ENCODE measurements at places on chromosomes 1 and 21.

GRCh38 chr1:43639976-43640794 lies 9.8 kb upstream of the KDM4A start:
- no peak overlapping the region for H3K4me3 ChIP-seq
- no peaks in the 10 kb centered on the region for H3K36me3 ChIP-seq
- no peaks in the 10 kb centered on the region for H3K4me1 ChIP-seq
- H3K27ac ChIP-seq: no peak overlapping the region
- no peaks in the 10 kb centered on the region for H3K27me3 ChIP-seq

- no peaks in the 10 kb centered on the region for H3K27me3 ChIP-seq
- no peaks in the 10 kb centered on the region for H3K4me1 ChIP-seq
- no peak for DNase-seq
- no peaks in the 10 kb centered on the region for H3K36me3 ChIP-seq
- no peak overlapping the region for H3K4me3 ChIP-seq
- H3K27ac ChIP-seq: no peak overlapping the region
Observed at GRCh38 chr1:5836776-5837440, 155.3 kb downstream of the NPHP4 start.

GRCh38 chr1:62335656-62336055 lies 16.4 kb upstream of the KANK4 start:
- no peak for DNase-seq
- no peaks in the 10 kb centered on the region for H3K27me3 ChIP-seq
- no peak overlapping the region for H3K27ac ChIP-seq
- H3K36me3 ChIP-seq: no peaks in the 10 kb centered on the region
- no peak overlapping the region for H3K4me3 ChIP-seq
- no peaks in the 10 kb centered on the region for H3K4me1 ChIP-seq

GRCh38 chr1:43002116-43002515 lies 43.4 kb upstream of the SLC2A1 start:
- no peaks in the 10 kb centered on the region for H3K36me3 ChIP-seq
- no peak overlapping the region for H3K4me3 ChIP-seq
- no peak overlapping the region for H3K27ac ChIP-seq
- DNase-seq: no peak
- no peaks in the 10 kb centered on the region for H3K4me1 ChIP-seq
- H3K27me3 ChIP-seq: no peaks in the 10 kb centered on the region

GRCh38 chr1:24018611-24019580 lies 38.8 kb upstream of the SRSF10 start:
- H3K36me3 ChIP-seq: no peaks in the 10 kb centered on the region
- H3K4me3 ChIP-seq: no peak overlapping the region
- DNase-seq: no peak
- no peaks in the 10 kb centered on the region for H3K27me3 ChIP-seq

DNA sequence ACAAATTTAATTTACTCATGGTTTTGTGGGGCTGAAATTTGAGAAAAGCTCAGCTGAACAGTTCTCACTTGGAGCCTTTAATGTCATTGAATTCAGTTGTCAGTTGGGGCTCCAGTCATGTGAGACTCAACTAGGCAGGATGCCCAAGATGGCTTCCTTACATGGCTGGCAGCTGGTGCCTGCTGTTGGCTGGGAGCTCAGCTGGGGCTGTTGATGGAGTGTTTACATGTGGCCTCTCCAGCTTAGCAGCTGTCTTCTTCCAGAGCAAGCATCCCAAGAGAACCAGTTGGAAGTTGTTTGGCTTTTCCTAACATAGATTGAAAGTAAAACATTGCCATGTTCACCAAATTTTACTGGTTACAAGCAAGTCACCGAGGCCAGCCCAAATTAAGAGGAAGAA lies 81.8 kb upstream of the KCNA3 start:
- no peak overlapping the region for H3K27ac ChIP-seq
- no peak for DNase-seq
- H3K4me3 ChIP-seq: no peak overlapping the region
- H3K4me1 ChIP-seq: no peaks in the 10 kb centered on the region

DNA sequence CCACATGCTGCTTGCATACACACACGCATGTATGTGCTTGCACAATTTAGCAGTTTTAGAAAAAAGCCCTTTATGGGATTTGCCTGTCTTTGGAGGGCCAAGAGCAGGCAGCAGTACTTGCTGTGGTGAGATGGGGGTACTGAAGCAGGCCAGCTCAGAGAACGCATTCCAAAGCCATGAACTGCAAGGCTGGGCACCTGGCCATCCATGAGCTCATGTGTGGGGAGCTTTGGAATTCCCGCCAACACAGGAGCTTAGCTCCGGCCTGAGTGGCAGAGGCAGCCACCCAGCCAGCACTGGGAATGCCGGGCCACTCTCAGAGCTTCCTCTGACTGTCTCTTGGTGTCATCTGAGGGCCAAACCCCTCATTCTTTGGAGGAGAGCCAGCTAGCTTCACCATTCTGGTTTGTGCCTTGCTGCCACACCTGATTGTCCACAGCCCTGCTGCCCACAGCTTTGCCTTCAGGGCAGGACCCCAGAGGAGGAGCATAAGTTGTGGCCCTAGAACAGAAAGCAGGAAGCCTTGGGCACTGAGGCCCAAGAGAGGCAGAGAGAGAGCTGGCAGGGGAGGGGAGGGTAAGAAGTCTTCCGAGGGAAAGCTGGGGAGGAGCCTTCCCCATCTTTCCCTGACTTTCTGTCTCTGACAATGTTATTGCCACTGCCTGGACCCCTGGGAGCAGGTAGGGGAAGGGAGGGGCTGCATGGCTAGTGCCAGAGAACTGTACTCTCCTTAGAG lies 92.1 kb upstream of the POU3F1 start:
- DNase-seq: no peak
- no peak overlapping the region for H3K27ac ChIP-seq
- no peaks in the 10 kb centered on the region for H3K4me1 ChIP-seq
- H3K27me3 ChIP-seq: no peaks in the 10 kb centered on the region
- no peaks in the 10 kb centered on the region for H3K36me3 ChIP-seq
- no peak overlapping the region for H3K4me3 ChIP-seq

GRCh38 chr1:113101588-113101987 lies 28.6 kb downstream of the LRIG2 start:
- H3K27me3 ChIP-seq: no peaks in the 10 kb centered on the region
- no peak overlapping the region for H3K4me3 ChIP-seq
- H3K27ac ChIP-seq: no peak overlapping the region
- no peak for DNase-seq
- peaks cover 39% of the 10 kb centered on the region for H3K36me3 ChIP-seq

DNA sequence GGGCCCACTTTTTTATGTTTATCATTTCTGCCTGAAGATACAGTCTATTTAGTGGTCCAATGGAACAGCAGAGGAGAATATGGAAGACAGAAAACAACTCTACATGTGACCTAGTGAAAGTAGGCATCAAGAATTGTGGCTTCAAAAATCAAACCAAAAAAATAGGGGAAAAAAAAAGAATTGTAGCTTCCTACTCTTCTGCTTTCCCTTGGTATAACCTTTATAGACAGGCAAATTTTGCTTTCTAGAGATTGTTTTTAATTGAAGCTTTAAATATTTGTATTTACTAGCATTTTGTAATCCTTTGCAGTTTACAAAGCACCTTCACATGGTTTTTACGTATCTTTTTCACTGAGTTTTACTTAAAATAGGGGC lies 14.3 kb downstream of the PDIK1L start:
- H3K36me3 ChIP-seq: peaks cover 7% of the 10 kb centered on the region
- no peaks in the 10 kb centered on the region for H3K27me3 ChIP-seq
- no peak for DNase-seq
- peak overlapping the region; percentile 57 for H3K27ac ChIP-seq

GRCh38 chr21:42362700-42363099 lies 3.6 kb downstream of the TFF1 start:
- no peaks in the 10 kb centered on the region for H3K4me1 ChIP-seq
- H3K4me3 ChIP-seq: no peak overlapping the region
- no peaks in the 10 kb centered on the region for H3K36me3 ChIP-seq
- DNase-seq: no peak

GRCh38 chr1:77796695-77797405 lies 17.4 kb downstream of the MIGA1 start:
- no peaks in the 10 kb centered on the region for H3K4me1 ChIP-seq
- no peak for DNase-seq
- no peak overlapping the region for H3K27ac ChIP-seq
- no peaks in the 10 kb centered on the region for H3K36me3 ChIP-seq

- H3K27me3 ChIP-seq: no peaks in the 10 kb centered on the region
- H3K4me3 ChIP-seq: no peak overlapping the region
- H3K27ac ChIP-seq: peak overlapping the region; percentile 56
- DNase-seq: peak; percentile 54
- peaks cover 18% of the 10 kb centered on the region for H3K36me3 ChIP-seq
Observed at GRCh38 chr1:160675641-160676410, 29.0 kb upstream of the SLAMF1 start.

- peaks cover 17% of the 10 kb centered on the region for H3K27me3 ChIP-seq
- no peaks in the 10 kb centered on the region for H3K36me3 ChIP-seq
- peak; percentile 29 for DNase-seq
- no peak overlapping the region for H3K27ac ChIP-seq
Observed at GRCh38 chr1:212607206-212607912, 1.2 kb upstream of the ATF3 start.

GRCh38 chr1:29478151-29478791 lies 241.9 kb downstream of the PTPRU start:
- no peak overlapping the region for H3K27ac ChIP-seq
- peaks cover 4% of the 10 kb centered on the region for H3K27me3 ChIP-seq
- no peak overlapping the region for H3K4me3 ChIP-seq
- H3K4me1 ChIP-seq: no peaks in the 10 kb centered on the region

DNA sequence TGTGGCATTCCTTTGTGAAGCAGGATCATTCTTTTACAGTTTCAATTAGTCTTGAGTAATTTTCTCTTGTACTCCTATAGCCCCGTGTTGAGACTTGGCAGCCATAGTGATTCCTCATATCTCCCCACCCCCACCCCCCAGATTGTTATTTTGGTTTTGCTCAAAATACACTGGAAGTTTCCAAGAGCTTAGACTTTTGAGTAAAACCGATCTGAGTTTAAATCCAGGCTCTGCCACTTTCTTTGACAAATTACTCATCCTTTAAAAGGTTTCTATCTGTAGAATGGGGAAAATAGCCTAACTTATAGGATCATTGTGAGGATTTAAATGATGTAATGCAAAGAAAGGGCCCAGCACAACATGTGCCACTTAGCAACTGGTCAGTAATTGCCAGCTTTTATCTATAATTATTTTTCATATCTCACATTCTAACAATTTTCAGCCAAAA lies 53.1 kb upstream of the RC3H1 start:
- no peak for DNase-seq
- no peaks in the 10 kb centered on the region for H3K4me1 ChIP-seq
- H3K27me3 ChIP-seq: no peaks in the 10 kb centered on the region
- no peak overlapping the region for H3K4me3 ChIP-seq

GRCh38 chr1:229221106-229222019 lies 49.5 kb upstream of the RAB4A start:
- no peak overlapping the region for H3K27ac ChIP-seq
- DNase-seq: no peak
- H3K36me3 ChIP-seq: no peaks in the 10 kb centered on the region
